Kidney (tissue), 22 donors: ENCODE measurements at places on chromosomes 5 and 9. TPM values are rescaled to one million over a fixed set of nuclear protein-coding genes. Genes with fewer than 3 reads are reported as not detected.

DNA sequence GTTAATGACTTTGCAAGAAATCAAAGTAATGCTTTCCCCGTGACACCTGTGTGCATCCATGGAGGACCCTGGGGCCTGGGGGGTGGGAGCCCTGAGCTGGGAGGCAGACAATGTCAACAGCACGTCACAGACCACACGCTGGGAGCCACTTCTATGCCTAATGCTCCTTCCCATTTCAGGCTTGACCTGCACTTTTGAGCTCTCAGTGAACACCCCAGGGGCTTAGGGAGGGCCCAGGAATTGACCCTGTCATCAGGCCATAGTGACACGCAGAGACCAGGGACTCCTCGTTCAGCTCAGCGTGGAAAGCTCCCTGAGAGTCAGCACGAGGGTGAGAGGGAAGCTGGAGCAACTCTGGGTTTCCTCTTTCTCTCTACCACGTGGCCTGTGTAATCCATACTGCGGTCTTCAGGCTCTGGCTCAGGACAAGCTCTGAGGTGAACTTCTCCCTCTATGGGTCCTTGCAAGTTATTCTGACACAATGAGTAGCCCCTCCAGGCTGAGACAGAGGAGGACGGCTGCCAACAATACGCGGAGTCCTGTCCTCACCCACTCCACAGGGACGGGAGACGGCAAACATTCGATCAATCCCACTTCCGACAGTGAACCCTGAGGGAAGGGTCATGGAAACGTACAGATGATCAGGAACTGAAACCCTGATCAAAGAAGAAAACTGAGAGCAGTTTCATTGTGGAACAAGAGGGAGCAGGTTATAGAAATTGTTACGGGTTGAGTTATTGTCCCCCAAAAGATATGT lies 130.8 kb upstream of the IRX4 start:
- DNase-seq = no peak

GRCh38 chr5:74054641-74055421 lies 428.8 kb downstream of the ARHGEF28 start:
- DNase-seq = no peak

DNA sequence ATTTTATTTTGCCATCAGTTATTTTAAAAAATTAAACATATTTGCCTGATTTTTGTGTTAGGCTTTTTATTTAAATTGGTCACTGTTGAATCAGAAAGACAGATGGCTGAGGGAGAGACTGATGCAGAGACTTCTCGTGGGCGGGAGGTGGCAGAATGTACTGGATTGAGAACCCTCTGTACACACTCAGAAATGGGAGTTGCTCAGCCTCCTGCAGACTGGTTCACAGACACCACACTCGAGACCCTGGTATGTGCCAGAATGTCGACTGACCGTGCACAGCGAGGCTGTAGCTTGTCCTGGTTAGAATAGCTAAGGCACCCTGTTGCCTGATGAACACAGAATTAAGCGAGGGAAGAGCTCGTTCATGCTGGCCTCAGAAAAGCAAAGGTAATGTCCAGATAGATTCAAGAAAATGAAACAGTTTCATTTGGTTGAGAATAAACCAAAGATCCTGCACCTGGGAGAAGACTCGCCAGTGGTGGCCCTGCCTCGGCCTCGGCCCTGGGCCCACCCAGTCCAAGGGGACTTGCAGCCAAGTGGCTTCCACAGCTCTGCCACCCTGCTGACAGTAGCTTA lies 71.3 kb upstream of the OTULINL start:
- DNase-seq = no peak

GRCh38 chr5:175444905-175445456 lies 999 bp upstream of the DRD1 start:
- DNase-seq = no peak

DNA sequence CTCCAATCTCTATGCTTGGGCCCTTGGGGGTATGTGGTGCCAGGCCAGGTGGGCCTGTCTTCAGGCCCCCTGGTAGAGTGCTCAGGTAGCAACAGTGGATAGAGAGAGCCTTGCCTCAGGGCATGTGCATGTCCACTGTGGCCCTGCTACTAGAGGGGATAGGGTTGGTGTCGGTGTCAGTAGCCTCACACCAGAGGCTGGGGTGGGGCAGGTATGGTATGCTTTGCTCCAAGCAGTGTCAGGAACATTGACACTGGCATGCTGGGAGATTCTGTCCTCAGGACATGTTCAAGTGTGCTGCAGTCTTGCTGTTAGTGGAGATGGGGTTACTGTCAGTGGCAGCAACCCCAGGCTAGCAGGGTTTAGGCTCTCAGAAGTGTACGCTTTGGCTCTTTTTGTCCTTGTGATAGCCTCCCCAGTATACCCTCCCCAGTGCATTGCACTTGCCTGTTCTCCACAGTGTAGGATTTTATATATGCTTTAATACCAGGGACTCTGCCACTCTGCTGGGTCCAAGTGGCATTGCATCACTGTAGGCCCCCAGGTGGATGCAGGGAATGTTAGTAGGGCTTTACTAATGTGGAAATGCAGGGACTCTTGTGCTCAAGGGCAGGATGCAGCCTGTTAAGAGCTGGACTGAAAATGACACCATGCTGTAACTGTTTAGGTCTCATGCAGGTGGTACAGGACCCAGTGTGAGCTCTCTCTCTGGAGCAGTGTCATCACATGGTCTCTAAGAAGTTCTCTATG lies 21.6 kb downstream of the RIC1 start:
- no peak for DNase-seq

DNA sequence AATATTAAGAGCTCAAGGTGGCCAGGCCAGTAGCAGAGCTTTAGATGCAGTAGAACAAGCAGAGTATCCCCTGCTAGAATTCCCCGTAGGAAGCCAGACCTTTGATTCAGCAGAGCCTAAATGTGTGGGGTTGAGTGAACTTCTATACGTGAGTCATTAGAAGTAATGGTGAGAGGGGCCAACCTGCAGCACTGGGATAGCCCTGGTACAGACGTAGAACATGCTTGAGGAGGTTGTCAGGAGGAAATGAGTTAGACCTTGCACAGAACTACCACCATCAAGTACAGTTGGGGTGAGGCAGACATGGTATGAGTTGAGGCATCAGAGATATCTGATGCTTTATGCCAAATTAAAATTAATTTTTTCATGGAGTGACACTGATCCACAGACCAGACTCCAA lies 42.0 kb downstream of the PDCD1LG2 start:
- no peak for DNase-seq

DNA sequence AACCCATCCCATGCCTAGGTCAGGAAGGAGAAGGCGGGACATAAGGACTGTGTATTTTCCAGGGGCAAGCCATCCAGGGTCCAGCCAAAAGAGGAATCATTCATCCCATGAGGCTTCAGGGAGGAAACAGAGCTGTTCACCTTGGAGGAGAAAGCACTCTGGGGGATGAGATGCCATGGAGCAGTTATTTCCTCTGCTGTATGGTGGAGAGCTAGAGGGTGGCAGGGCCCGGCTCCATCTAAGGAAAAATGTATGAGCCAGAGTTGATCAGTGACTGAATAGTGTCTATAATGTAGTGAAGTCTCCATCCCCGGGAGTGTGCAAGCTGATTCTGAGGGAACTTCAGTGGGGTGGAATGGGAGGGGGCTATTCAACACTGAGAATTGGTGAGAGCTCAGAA lies 8.0 kb downstream of the ENHO start:
- DNase-seq = no peak

GRCh38 chr5:27130587-27130986 lies 92.2 kb upstream of the CDH9 start:
- no peak for DNase-seq

- DNase-seq = no peak
Observed at GRCh38 chr5:119343766-119344165, 12.1 kb upstream of the TNFAIP8 start.

DNA sequence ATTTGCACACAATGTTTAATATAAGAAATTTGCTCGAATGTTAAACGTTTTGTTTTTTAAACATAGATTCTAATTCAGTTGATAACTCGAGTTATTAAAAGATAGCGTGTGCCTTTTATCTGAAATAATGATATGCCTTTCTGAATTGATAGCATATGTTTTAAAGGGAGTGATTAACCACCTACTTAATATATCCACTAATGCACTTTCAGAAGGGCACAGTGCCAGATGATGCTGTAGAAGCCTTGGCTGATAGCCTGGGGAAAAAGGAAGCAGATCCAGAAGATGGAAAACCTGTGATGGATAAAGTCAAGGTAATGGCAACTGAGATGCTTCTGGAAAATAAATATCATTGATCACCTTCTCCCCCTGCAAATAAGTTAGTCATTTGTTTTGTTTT lies 53.9 kb downstream of the ERAP1 start:
- no peak for DNase-seq

DNA sequence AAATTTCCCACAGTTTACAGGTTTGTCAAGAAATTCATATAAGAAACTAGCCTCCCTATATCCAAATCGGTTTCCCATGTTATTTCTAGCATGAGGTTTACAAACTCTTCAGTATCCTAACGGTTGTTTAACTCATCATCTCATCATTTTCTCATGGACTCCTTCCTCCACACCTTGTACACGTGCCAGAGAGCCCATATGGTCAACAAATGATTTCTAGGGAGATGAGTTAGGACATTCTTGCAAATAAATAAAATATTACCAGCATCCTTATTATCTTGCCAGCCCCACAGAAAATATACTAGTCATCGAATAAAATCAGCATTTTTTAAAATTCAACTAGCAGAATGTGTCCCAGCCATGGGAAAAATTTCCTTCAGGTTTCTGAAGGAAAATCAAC lies 285.2 kb downstream of the EBF1 start:
- DNase-seq = no peak

DNA sequence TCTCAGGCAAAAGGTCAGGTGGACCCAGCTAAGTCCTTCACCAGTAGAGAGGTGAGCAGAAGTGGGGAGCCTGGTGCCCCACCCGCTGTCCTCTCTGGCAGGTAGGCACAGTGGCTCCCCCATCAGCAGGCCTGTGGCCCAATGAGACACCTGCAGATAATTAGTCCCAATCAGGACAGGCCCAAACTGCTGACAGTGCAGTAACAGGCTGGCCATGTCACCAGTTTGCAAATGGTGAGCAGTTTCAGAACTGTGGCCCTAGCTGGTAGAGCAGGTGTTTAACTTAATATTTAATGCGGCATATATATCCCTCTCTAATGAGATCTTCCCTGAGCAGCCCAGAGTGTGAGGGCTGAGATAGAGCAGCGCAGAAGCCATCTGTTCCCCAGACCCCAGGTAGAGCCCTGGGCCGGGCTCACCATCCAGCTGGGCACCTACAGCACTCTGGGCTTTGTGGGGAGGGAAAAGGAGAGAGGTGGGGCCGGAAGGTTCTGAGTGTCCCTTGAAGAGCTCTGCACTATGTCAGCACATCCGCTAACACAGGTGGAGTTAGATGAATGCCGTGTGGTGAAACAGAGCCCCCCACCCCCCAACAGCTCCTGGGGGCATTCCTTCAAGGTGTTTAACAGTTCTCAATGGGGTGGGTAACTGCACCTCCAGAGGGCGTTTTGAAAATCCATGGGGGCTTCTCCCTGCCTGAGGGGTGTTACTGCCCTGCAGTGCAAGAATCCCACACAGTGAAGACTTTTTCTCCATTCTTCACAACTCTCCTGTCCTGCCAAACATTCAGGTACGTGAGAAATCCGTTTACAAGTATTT lies 120.5 kb downstream of the PAX5 start:
- DNase-seq = no peak

- no peak for DNase-seq
Observed at GRCh38 chr5:178832618-178833201, 27.0 kb upstream of the ZNF354B start.

DNA sequence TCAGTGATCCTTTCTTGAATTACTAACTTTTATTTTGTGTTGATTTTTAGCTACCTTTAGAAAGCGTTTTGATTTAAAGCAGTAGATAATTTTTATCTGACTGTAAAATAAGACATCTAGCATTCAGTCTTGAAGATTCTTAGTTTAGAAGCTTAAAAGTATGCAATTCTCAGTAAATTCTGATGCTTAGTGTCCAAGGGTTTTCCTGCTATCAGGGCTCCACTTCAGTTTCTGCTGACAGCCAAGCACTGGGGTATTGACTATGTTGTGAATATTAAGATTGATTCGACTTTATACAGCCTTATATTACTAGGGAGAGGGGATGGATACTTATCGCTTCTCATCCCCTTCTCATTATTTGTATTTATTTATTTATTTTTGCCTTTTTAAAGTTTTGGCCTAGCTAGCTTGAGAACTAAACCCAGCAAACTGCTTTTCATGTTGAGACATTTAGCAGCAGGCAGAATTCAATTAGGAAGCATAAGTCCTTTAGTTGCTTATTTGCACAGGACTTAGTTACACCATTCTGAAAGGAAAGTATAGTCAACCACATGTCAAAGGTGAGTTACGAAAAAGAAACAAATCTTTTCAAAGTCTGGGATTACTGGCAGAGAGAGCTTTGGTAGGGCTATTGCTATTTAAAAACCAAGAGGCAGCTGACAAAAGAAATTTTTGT lies 2.9 kb downstream of the PBX3 start:
- DNase-seq = no peak

GRCh38 chr5:74275171-74275992 lies 365.1 kb downstream of the ENC1 start:
- DNase-seq = no peak

DNA sequence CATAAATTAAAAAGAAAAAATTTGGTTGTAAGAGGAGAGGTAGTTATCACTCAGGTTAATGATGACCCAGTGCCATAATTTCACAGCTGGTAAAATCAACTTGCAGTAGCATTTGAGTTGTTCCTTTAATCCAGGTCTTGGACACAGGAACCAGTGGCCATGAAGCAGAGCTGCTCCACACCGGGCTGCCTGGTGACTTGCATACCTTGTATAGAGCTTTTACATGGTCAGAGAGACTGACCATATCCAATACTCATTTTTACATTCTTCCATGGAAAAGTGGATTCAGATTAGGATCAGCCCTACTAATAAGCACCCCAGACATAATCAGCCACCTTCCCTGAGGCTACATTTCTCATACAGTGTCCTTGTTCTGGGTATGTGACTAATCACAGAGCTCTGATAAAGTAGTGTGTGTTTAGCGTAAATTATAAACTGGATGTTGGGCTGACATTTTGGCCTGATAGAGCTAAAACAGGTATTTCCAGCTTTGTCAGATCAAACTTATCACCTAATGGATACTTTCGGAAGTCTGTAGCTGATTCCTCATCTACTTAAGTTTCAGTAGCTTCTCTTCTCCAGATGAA lies 77.0 kb upstream of the ZSWIM6 start:
- DNase-seq = no peak

GRCh38 chr9:91933556-91934352 lies 16.3 kb downstream of the ROR2 start:
- DNase-seq = no peak

DNA sequence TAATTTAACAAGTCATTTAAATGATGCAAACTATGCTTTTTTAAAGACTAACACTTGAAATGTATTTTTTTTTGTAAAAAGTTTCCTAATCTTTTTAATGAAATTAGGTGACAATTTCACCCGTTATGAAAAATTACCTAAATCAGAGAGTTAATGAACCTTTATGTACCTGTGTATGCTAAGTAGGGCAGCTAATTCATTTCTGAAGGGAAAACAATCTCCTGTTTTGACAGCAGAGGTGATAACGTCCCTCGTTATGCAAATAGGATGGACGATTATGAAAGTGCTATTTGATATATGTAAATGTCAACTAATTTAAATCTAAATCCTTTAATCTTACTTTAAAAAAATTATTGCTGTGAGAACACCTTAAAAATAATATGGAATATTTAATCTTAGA lies 58.8 kb downstream of the MEF2C start:
- no peak for DNase-seq

Gene HMHB1
- not detected for polyA plus RNA-seq

Gene AQP3
- 401 TPM for polyA plus RNA-seq

Gene NSA2
- polyA plus RNA-seq = 78.3 TPM

Gene FBP2
- not detected for polyA plus RNA-seq

Gene MCIDAS
- not detected for polyA plus RNA-seq

Gene CAMK2A
- 0.90 TPM for polyA plus RNA-seq

Gene ALDH1A1
- polyA plus RNA-seq = 295 TPM

Gene SPINK7
- 1.8 TPM for polyA plus RNA-seq

Gene MYMK
- polyA plus RNA-seq = not detected

Gene ANKRD34B
- polyA plus RNA-seq = not detected

Gene EFCAB9
- polyA plus RNA-seq = not detected
